Activated naive CD4-positive, alpha-beta T cell (primary cell): ENCODE measurements at places on chromosomes 7 and 10.

DNA sequence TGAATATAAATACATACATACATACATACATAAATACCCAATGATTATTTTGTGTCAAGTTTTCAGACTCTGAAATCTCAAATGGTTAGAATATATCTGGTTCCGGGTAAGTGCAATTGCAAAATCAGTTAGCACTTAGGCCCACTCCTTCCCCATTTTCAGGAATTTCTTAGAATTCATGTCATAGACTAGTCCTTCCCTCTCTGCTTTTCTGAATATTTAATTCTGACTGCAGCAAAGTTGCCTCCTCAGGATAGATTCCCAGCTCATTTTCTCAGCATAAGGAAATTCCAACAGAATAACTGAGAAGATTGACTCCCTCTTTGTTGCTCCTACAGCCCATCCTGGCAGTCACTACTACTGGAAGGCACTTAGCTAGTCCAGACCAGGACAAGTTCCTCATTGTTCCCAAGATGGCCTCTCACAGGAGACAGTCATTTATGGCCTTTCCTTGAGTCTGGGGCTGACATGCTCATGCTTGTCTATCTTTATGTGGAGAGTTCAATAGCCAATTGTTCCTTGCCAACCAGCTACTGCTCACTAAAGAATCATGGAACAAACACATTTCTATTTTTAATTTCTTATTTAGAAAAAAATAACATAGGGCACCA lies 142.9 kb upstream of the ITGB1 start:
- no peak for DNase-seq

- no peak for DNase-seq
Measured at GRCh38 chr10:61325223-61325960, 127.8 kb downstream of the TMEM26 start.

DNA sequence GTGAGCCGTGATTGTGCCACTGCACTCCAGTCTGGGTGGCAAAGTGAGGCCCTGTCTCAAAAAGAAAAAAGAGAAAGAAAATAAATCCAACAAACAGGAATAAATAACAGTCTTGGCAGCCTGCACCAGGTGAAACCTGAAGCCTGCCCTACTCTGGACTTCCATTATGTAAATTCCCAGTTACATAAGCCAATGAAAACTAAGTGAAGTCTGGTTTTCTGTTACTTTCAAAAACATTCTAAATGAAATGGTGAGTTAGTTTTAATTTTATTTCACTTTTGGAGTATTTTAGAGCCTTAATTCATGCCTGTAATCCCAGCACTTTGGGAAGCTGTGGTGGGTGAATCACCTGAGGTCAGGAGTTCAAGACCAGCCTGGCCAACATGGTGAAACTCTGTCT lies 22.5 kb upstream of the HIBADH start:
- DNase-seq: no peak

DNA sequence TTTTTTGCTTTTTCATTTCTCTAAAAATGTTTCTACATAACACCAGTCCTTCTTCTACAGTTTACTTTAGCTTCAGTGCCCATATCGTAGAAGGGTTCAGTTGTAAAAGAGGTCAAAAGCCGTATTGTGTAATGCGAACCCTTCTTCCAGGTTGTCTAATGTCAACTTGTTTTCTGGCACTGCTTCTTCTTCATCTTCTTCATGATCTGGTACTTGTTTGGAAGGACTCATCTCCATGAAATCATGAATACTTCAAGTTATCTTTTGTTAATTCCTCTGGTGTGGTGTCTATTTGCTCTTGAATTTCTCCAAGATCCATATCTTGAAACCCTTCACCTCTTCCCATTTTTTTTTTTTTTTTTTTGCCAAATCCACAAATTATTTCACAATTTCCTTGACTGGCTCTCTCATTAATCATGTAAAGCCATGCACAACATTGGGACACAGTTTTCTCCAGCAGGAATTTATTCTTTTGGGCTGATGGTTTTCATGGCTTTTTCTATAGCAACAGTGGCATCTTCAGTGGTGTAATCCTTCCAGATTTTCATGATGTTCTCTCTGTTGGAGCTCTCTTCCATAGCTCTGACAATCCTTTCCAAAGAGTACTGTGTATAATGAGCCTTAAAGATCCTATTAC lies 85.1 kb downstream of the CPED1 start:
- no peak for DNase-seq

DNA sequence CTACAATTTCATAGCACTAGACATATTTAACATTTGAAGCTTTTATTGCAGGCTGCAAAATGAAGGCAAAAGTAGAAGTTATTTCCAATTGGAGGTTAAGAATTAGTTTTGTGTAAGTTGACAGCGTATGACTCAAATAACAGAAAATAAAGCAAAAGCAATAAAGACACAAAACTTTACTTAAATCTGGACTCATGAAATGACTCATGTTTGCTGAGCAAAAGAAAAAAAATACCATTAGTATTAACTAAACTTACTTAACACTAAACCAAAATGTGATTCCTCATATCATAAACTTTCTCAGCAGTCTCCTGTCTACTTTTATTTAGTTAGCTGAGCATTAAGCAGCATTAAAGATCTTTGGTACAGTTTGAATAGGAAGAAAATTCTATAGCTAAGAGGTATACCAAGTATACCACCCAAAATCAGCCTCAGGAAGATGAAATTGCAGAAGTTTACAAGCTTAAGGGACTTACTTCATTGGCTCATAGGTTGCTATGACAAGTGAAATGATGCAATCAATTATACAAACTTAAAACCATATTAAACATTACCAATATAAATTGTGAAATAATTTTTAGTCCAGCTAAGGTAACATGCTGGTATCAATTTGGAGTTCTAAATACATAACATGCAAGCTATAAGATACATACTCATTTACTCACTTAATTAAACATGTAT lies 1131.4 kb downstream of the XPNPEP1 start:
- DNase-seq: no peak

- no peak for DNase-seq
Measured at GRCh38 chr7:41491308-41491707, 211.6 kb downstream of the INHBA start.

DNA sequence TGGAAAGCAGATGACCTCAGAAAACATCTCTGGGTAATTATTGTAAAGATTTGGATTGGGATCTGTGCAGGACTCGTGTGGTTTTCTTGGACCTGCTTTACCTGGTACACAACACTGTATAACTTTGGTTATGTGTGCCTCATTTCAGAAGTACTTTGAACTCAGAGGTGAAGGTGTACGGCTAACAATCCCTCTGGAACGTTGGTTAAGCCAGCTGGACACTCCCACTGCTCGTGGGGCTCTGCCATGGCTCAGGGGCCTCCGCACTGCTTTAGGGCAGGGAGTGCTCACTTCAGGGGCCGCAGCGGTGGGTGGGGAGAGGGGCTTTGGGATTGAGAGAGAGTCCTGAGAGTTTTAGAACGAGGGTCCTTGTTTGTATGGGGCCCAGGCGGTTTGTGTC lies 13.5 kb downstream of the DYNC2I1 start:
- no peak for DNase-seq

- no peak for DNase-seq
Measured at GRCh38 chr7:3636131-3636860, 335.2 kb downstream of the SDK1 start.

GRCh38 chr10:121579656-121580055 lies 18.6 kb downstream of the FGFR2 start:
- DNase-seq: no peak

GRCh38 chr7:124295289-124295688 lies 262.4 kb upstream of the TMEM229A start:
- DNase-seq: no peak

GRCh38 chr10:50469778-50470193 lies 154.0 kb downstream of the SGMS1 start:
- no peak for DNase-seq

- DNase-seq: no peak
Measured at GRCh38 chr7:70016044-70016770, 417.9 kb downstream of the AUTS2 start.

DNA sequence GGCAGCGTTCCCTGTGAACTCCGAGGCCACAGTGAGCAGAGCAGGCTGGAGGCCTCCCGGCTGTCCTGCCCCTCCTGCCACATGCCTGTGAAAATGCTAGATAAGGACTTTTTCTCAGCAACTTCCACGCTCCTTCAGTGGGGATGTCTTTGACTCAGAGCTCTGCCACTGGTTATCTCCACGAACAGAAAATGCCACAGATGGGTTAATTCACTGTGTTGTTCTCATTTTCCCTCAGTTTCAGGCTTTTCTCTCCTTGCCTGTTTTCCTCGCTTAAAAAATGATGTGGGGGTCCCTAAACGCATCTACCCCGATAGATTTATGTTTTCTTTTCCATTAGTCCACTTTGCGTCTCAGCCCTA lies 51.3 kb downstream of the IKZF1 start:
- no peak for DNase-seq

GRCh38 chr7:6416516-6417145 lies 31.1 kb downstream of the DAGLB start:
- no peak for DNase-seq

GRCh38 chr7:2493205-2494164 lies 17.3 kb upstream of the GRIFIN start:
- DNase-seq: no peak

- no peak for DNase-seq
Measured at GRCh38 chr7:100369105-100369504, 4.2 kb upstream of the PILRA start.

DNA sequence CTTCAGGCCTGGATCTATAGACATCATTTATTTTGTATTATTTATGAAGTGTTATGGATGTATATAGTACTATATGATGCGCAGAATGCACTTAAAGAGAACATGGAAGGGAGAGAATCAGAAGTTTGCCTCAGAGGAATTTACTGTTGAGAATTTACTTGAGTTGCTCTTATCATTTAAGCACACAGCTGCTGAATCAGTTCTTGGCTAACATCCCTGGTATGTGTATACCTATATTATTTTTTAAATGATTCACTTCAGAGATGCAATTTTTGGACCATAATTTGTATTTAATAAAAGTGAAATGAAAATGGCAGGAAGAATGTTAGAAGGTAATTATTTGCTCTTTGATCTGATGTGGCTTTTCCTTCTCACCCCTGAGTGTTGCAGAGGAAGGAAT lies 191.6 kb downstream of the BICC1 start:
- DNase-seq: no peak
